Stimulated activated CD8-positive, alpha-beta memory T cell treated with anti-CD3 and anti-CD28 coated beads, Interleukin-2, amount 100 ng/mL, for 1 hour (primary cell): ENCODE measurements at places on chromosomes 7 and 10.

GRCh38 chr10:35561715-35562114 lies 43.4 kb upstream of the GJD4 start:
- no peak for DNase-seq

DNA sequence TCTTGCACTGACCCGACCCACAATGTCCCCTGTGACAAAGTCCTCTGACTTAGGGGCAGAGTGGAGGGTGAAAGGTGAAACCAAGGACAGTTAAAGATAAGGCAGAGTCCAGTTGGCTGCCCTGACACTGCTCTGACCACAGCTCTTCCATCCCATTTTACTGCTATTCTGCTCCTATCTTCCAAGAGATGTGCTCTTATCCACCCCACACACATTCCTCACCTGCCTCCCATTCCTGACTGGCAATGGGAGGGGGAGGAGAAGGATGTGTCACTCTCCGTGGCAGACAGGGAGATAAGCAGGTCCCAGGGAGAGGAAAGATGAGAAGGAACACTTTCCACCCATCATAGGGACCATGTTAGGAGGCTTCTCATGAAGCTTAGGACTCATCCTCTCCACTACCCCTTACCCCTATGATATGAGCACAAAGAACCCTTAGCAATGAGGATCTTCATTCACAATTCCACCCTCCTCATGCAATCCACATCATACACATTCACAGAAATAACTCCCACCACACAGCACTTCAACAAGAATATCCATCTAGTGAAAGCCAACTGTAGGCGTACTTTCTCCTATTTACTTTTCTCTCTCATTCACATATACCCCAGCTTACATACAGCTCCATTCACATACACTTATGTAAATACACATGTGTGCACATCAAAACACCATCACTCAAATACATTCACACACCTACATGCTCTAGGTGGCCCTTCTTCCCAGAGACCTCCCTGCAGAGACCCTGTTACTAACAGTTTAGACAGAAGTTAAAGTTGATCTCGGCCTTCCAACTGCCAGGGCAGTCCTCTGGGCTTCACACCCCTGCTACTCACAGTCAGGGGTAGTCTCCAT lies 6.6 kb downstream of the SYNPO2L start:
- DNase-seq, result no peak

DNA sequence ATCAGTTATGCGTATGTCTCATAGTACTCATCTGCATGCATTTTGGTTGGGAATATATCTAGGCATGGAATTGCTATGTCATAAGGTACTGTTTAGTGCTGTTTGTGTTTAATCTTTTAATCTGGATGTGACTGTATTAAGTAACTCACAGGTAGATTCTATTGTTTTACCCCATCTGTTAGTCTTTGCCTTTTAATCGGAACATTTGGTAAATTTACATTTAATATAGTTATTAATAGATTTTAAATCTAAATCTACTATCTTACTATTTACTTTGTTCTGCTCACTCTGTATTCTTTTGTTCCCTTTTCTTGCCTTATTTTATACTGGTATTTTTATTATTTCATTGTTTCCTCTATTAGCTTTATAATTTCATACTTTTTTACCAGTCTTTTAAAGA lies 10.6 kb upstream of the ITGA8 start:
- no peak for DNase-seq

GRCh38 chr10:122246830-122247520 lies 24.1 kb upstream of the BTBD16 start:
- DNase-seq, result no peak

GRCh38 chr7:25857376-25858067 lies 294.5 kb upstream of the NFE2L3 start:
- no peak for DNase-seq

DNA sequence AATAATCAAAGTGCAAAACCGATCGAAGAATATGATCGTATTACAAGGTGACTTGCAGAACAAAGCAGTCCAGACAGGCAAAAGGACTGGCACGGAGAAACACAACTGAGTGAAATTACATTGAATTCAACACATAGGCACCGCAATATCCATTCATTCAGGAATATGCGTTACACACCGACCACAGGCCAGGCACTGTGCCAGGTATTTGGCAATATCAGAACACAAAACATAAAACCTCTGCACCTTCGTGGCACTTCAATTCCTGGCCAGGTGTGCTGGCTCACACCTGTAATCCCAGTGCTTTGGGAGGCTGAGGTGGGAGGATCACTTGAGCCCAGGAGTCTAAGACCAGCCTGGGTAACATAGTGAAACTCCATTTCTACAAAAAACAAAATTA lies 187.9 kb downstream of the DIP2C start:
- DNase-seq, result no peak
